ENCODE measurements at places on chromosomes 6 and 20.

DNA sequence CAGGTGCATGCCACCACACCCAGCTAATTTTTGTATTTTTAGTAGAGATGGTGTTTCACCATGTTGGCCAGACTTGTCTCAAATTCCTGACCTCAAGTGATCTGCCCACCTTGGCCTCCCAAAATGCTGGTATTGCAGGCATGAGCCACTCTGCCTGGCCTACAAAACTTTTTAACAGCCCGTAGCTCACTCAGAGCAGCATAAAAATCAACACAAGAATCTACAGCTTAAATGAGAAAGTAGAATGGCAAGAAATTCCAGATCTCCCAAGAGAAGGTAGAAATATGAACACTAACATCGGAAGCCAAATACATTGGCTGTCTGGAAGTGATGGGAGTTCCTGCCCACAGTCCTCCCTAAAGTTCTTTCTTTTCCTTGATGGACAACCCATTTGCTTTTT lies 43.7 kb downstream of the SCGN start:
- DNase-seq = no peak

- no peak for DNase-seq
Observed at GRCh38 chr20:60300374-60300773, 342.2 kb downstream of the CDH26 start.

DNA sequence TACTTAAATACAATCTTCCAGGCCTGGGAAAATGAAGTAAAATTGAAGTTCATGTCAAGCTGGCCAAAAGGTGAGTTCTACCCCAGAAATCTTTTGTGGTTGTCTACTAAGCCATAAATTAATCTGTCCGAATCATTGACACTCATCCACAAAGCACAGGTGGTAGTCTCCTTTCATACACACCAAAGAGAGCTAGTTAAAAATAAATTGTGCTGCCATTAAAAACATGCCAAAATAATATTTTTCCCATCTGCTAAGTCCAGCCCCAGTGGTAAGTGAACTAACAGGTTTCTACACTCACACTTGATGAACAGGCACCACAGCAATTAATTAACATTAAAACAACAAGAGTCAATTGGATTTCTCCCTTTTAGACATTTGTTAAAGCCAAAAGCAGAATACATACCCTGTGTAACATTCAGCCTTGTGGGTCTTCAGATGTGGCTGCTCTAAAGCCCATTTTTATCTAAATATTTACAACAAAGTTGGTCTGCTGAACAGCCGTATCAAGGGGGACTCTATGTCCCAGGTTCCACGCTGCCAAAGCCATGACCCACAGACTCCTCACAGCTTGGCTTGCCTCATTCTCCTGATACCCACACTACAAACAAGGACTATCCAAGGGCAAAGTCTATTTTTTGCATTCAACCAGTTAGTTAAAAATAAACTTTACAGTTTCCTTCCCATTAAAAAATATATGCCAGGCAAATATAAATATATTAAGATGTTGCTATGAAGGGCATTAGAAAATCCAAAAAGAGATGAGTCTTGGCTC lies 490.4 kb downstream of the BMP2 start:
- DNase-seq = no peak

- no peak for DNase-seq
Observed at GRCh38 chr6:84492241-84493165, 265.1 kb upstream of the CEP162 start.

DNA sequence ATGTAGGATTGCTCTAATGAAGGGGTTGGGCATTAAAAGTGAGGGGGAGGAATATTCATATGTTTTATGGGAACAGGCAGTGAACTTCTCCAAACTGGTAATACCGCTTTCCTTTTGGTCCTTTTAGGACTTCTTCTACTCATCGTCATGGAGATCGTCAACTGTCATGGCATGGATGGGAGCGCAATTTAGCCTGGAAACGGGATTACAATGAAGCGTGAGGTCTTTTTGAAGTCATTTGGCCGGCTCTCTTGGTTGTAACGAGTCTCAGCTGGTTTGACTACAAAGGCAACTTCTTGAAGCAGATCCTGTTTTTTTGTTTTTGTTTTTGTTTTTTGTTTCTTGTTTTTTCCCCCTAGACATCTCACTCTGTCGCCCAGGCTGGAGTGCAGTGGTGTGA lies 1.4 kb upstream of the HLA-E start:
- no peak for DNase-seq

- DNase-seq = no peak
Observed at GRCh38 chr6:7574500-7574899, 15.5 kb upstream of the SNRNP48 start.

- DNase-seq = no peak
Observed at GRCh38 chr6:105429676-105430075, 26.8 kb upstream of the PREP start.

DNA sequence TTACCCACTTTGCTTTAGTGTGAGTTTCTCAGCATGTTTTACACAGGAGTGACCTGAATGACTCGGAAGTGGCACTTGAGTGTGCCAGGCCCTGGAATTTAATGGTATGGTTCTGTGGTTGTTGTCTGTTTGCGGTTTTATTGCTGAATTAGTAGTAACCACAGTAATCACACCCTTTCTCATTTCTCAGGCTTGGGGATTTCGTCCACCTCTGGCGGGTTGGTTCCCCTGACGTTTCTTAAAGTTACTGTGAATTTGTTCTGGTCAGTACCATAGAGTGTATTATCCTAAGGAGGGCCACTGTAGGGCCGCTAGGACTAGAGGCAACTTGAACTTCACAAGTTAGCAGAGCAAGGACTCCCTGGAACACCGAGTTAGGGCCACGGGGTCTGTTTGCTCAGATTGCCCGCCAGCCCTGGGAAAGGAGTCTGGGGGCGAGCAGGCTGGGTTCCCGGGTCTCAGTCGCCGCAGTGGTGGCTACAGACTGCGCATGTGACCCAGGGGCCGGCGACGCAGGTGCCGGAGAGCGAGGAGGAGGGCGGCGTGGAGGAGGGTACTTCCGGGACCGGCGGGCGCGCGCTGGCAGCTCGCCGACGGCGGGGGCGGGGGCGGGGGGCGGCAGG lies 546 bp upstream of the KLHL32 start:
- DNase-seq = no peak

DNA sequence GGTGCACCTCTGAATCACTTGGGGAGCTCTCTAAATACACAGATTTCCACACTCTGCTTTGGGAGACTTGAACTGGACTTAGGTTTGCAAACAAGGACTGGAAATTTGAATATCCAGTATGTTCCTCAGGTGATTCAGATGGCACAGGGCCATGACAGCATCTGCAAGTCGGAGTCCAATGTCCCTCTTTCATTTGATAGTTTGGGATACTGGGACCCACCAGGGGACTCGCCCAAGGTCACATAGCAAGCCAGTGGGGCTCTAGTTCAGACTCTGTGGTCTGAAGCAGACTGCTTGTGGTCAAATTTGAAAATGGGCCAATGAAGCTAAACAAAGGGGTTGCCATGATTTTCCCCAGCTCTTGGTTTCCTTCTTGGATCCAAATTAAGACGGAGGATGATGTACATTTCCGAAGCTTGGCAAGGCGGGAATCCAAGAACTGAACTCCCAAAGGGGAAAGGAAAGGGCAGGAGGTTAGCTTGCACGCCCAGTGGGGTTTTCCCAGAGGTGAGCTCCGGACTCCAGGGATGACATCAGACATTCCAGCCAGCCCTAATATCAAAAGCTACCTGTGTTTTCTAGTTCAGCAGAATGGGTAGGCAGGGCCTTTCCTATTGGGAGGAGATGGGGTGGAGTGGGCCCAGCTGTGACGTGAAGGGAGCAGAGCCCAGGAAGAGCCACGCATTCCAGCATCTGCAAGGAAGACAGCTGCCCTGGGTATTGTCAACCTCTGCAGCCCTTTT lies 3.4 kb upstream of the SYS1 start:
- no peak for DNase-seq

DNA sequence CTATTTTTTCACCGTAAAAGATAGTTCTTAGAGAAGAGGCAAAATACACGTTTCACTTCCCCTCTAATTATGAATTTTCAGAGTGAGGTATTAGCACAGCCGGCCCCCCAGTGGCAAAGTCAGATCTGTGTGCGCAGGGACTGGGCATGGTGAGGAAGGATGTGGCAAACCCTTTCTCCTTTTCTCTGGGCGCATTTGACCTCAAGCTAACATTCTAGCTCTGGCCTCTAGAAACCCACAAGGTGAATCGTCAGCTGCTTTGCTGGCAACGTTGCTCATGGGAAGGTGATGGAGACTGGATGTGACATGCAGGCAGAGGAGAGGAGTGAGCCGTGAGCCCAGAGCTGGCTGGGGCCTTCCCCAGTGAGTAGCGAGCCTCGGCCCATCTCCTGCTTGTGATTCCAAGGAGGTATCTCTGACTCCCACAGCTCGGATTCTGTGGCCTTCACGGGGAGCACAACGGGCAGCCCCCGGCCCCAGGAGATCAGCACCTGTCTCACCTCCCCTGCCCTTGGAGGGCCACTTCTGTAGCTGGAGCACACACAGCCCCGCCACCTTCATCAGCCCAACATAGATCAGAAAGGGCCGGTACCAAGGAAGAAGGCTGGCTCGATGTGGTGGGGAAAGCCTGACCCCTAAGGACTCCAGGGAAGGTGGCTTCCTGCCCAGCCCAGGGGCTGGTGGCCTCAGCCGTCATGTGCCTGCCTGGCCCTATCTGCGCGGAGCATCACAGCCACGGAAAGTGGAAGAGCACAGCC lies 152.8 kb downstream of the TAF4 start:
- DNase-seq = no peak

DNA sequence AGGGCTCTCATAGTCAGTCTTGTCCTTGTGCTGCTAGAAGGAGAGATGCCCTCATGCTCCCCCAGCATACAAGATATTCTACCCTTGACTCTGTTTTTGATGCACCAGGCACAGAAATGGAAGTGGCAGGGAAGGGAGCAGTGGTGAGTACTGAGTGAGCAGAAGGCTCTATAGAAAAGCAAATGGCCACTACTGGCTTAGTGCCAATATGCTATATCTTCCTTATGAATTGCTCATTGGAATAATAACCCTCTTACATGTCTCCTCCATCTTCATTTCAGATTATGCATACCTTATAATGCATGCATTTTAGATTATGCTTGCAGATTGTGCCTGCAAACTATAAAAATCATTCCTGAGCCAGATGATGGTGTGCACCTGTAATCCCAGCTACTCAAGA lies 82.8 kb downstream of the MAP3K5 start:
- DNase-seq = no peak

DNA sequence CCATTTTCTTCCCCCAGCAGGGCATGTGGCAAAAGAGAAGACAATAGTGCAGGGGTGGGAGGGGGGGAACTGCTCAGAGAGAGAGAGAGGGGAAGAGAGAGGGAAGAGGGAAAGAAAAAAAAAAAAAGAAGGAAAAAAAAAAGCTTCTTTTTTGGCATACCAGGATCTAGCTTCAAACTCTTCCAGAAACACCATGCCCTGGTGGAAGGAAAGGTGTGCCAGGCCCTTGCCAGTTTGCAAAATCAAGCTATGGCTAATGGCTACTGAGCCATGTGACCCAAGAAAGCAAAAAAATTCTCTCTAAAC lies 326 bp downstream of the ZMYND8 start:
- no peak for DNase-seq

DNA sequence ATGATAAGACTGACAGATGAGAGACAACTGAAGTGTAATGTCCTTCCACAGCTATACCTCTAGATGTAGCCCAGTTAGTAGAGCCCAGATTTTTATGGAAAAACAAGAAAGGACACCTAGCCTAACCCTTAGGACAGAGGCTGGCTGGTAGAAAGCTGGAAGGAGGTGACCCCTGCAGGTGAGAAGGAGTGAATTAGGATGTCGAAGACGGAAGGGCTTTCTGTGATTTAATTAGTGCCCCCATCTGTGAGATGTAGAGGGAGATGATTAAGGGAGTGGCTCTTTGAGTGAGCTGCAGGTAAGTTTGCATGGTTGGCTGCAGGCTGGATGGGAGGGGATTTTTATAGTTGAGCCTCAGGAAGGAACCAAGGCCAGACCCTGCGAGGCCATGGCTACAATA lies 82.8 kb downstream of the GFRA4 start:
- no peak for DNase-seq

DNA sequence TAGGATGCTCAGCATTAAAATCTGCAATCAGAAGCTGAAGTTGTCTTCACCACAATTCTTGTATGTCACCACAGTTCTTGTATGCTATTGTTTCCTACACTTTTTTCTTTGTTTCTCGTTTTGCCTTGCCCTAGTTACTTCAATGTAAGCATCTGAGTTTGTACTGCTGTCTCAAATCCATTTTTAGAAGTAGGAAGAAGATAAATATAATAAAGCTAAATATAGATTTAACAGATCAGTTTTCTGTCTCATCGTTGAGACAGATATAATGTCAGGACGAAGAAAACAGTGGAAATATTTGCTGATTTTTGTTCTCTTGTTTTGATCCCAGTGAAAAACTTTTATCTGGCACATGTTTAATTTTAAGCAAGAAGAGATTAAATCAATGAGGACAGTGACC lies 318.0 kb downstream of the QKI start:
- no peak for DNase-seq

- DNase-seq = no peak
Observed at GRCh38 chr20:59577809-59578435, 26.4 kb upstream of the PHACTR3 start.

DNA sequence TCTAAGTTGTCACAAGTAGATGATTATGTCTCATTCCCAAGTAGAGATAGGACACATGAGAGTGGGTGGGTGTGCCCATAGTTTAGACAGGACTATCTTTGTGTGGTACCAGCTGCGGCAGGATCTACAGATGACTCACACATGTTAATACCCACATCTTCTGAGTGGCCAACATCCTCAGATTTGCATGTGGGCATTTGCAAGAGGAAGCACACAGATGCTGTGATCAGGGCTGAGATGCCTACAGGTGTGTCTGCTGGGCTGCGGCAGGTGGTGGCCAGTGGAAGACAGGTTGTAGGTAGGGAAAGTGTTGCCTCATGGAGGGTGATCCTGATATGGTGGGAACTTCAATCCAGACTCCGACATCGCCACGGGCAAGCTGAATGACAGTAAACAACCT lies 50.8 kb downstream of the UTRN start:
- no peak for DNase-seq

DNA sequence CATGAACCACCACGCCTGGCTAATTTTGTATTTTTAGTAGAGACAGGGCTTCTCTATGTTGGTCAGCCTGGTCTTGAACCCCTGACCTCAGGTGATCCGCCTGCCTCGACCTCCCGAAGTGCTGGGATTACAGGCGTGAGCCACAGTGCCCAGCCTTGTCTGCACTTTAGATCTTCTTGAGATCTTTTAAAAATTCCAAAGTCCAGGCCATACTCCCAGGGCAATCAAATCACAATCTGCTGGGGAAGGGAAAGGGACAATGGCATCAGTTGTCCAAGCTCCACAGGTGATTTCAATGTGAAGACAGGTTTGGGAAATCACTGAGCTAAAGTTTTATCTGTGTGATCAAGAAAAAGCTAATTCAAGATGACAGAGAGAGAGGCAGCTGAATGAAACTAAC lies 16.9 kb downstream of the NCOA6 start:
- DNase-seq = no peak

GRCh38 chr20:61220131-61220530 lies 31.9 kb upstream of the CDH4 start:
- DNase-seq = no peak

DNA sequence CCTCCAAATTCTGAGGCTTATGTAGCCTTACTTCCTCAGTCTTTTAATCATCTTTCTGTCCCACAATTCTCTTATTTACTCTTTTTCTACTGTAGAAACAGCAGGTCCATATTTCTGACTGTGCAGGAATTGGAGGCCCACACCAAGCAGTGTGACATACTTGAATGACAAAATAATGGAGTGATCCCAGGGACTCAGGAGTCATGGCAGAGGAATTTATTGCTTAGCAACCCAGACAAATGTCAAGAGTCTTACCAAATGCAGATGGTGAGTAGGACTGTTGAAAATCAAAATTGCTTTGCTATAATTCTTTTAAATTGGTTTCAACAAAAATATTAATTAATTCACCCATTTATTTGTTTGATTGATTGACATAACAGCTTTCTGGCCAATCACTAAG lies 59.9 kb downstream of the HTR1B start:
- no peak for DNase-seq

- DNase-seq = no peak
Observed at GRCh38 chr6:109701221-109701620, 10.1 kb downstream of the FIG4 start.

All from activated T-cell treated with anti-CD3 and anti-CD28 coated beads, Interleukin-2, amount 50 U/mL, for 24 hours (primary cell).